ENCODE measurements at places on chromosomes 6 and 20.

GRCh38 chr20:47392721-47393073 is 36.2 kb upstream of the ZMYND8 start:
- DNase-seq: no peak

GRCh38 chr6:19538096-19538495 is 299.1 kb upstream of the ID4 start:
- DNase-seq: peak; percentile 12

GRCh38 chr6:131998255-131998982 is 47.2 kb upstream of the CCN2 start:
- no peak for DNase-seq

DNA sequence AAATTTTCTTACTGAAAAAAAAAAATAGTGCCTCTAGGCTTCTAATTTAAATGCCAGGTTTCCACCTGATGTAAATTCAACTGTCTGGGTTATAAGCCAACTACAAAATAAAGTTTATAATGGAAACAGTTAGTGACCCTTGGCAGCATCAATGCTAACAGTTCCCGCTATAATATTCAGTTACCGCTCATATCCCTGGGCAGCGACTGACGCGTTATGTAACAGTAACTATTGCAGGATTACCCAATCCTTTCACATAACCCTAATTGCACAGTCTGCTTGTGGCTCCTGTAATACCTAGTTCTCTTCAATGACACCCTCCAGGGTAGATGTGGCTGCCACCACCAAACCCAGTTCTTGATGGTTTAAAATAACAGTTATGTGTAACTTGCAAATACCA is 208.6 kb downstream of the MOXD1 start:
- DNase-seq: no peak

- no peak for DNase-seq
Measured at GRCh38 chr6:13241364-13241763, 87.0 kb downstream of the TBC1D7 start.

DNA sequence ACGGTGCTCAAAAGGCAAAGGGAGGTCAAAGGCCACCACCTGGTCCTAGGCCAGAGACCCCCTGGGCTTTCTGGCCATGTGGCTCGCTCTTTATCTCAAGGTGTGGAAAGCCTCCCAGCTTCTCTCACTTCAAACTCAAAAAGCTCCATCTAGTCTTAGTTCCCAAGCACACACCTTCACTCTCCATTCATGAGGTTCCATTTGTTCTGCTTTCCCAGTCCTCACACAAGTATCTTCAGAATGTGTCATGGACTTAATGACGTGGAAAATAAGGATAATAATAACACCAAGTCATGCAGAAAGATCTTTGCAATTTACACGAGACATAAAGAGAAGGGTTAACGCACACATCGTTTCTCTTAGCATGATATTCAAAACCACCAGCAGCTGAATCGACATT is 219.3 kb downstream of the GMDS start:
- DNase-seq: no peak

GRCh38 chr20:32780749-32781655 is 18.8 kb downstream of the DNMT3B start:
- no peak for DNase-seq

- DNase-seq: peak; percentile 85
Measured at GRCh38 chr6:133947302-133947900, 5.6 kb upstream of the TBPL1 start.

DNA sequence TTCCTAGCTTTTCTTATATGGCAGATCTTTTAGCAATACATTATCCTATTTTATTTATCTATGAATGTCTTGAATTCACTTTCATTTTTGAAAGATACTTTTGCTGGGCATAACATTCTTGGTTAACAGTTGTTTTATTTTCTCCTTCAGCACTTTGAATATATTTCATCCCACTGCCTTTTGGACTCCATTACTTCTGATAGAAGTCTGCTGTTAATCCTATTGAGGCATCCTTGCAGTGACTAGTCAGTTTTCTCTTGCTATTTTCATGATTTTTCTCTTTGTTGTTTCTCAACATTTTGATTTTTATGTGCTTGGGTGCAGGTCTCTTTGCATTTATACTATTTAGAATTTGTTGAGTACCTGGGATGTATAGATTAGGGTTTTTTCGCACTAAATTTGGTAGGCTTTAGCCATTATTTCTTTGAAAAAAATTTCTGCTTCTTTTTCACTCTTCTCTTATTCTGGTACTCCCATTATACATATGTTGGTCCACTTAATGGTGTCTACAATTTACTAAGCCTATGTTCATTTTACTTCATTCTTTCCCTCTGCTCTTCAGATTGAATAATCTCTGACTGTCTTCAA is 53.2 kb downstream of the PHACTR3 start:
- DNase-seq: no peak

- DNase-seq: no peak
Measured at GRCh38 chr20:9196110-9196509, 127.2 kb downstream of the PLCB4 start.

DNA sequence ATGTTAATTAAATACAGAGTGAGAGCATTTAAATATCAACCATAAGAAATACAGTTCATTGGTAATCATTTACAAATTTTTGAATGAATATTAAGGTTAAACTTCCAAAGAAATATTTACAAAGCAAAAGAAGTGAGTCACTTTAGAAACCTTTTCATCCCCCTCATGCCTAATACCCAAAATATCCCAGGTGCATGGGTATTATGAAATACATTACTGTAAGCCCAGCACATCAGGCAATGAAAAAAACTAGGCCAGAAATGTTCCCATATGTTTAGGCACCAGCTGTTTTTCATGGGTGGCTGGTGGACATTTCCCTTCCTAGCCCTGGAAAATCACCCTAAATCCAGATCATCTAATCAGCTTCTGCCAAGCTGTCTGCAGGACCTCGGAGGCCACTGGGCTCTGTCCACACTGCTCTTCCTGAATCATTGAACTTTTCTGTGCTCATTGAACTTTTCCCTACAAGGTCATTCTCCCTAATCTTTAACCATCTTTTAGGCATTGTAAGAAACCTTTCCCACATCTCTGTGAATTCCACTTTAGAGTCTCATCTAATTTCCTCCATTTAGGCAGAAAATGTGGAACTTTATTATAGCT is 145.3 kb upstream of the STXBP5 start:
- no peak for DNase-seq

GRCh38 chr6:128519931-128520435 is 416 bp downstream of the PTPRK start:
- DNase-seq: peak; percentile 33

- DNase-seq: peak; percentile 80
Measured at GRCh38 chr20:574297-574942, 30.8 kb upstream of the CSNK2A1 start.

DNA sequence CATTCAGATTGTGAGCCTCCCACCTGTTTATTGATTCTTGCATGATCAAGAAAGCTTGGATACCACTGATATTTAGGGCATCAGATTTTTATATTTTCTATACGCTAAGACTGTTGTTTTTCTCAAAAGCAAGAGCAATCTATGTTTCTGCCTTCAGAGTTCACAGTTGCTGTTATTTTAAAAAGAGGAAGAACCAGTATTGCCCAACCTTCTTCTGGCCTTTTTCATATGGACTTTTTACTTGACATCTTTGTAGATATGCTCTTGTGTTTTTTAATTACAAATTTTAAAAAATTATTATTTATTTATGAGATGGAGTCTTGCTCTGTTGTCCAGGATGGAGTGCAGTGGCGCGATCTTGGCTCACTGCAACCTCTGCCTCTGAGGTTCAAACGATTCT is 28.9 kb downstream of the SLC17A5 start:
- no peak for DNase-seq

- no peak for DNase-seq
Measured at GRCh38 chr6:148885925-148886845, 139.4 kb downstream of the UST start.

Measured in NCI-H1694 (cell line).